T follicular helper cell (primary cell): ENCODE measurements at places on chromosomes 16 and 17.

DNA sequence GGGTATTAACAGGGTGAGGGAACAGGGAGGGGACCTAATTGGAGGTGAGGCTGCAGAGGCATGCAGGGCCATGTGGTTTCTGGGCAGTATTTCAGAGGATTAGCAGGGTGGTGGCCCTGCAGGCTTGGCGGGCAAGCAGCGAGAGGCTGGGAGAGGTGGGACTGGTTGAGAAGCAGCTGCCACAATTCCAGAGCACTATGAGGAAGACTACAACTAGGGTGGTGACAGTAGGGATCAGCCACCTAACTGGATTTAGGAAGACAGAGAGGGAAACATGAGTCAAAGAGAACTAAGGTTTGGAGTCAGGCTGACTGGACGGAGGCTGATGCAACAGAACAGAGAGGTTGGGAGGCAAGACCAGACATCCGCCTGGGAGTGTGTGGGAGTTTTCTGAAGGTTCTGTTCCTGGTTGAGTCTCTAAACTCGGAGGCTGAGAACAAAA lies 12.3 kb downstream of the ALOXE3 start:
- DNase-seq, result no peak

DNA sequence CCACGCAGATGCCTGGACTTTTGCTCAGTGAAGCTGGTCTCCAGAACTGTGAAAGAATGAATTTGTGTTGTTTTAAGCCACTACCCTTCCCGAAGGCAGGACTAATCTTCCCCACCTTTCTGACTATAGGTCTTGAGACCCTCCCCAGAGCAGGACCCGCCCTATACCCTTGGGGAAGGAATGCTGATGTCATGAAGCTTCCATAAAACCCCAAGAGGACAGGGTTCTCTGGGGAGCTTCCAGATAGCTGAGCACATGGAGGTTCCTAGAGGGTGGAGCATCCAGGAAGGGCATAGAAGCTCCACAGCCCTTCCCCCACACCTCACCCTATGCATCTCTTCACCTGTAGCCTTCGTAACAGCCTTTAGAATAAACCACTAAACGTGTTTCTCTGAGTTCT lies 287.8 kb downstream of the SOX9 start:
- no peak for DNase-seq

GRCh38 chr17:206941-207560 lies 25.6 kb upstream of the DOC2B start:
- DNase-seq, result no peak

GRCh38 chr16:4747906-4748681 lies 13.8 kb downstream of the DNAAF8 start:
- DNase-seq, result no peak

- DNase-seq, result no peak
Measured at GRCh38 chr17:46865100-46865499, 13.7 kb downstream of the WNT9B start.

DNA sequence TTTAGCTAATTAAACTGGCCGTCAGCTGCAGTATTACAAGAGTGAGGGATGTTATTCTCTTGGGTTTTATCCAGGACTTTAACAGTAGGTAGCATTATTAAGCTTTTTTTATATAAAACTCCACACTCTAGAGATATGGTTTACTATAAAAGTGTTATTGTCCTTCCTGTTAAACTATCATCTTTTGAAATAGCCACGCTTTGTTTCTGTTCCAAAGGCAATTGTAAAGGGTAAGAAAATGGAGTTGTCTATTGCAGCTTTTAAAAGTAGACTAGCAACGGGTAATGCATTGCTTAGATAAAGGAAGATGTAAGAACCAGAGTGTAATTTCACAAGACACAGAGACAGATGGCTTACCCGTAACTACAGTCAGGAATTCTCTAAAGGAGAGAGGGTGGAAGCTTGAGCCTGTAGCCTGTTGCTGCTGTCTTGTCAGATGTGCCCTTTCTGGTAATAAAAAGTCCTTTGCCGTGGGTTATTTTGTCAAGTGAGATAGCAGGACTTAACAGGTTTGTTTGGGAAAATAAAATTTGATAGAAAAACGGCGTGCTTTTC lies 56.4 kb downstream of the WWOX start:
- no peak for DNase-seq

DNA sequence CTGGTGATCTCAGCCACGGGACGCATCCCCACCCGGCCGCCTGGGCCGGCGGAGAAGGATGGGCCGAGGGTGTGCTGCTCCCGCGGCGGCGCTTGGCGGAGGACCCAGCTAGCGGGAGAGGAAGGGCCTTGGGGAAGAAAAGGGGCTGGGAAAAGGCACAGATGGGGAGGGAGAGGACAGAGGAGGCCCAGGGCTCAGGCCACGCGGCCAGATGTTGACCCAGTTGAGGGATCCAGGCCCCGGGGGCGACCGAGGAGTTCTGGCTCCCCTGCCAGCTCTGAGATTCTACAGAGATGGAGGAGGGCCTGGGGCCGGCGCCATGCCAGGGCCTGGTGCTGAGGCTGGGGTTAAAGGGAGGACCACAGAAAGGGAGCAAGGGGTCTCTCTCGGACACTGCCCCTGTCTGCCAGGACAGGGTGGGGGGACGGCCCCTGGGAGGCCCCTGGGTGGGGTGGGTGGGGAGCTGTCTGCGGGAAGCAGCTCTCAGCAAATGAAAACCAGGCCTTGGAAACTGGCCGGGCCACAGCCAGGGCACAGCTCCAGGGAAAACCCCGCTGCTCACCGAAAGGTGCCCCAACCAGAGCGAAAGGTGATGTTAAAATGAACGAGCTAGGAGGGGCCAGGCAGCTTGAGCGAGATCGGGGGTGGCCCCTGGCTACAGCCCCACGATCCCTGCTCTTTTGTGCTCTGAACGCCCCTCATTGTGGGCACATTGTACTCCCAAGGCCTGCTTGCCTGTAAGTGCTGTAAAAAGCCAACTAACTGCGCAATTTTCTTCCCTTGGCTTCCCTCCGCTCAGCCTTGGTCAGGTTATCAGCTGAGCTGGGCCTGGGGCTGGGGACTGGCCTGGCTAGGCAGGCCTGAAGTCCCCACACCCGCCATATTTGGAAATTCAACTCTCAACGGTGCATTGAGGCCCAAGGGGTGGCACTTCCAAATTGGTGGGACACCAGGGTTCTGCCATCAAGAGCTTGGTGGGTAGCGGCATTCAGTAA lies 191.4 kb downstream of the ZNF423 start:
- DNase-seq, result no peak
